ENCODE measurements at places on chromosomes 11 and 22.

DNA sequence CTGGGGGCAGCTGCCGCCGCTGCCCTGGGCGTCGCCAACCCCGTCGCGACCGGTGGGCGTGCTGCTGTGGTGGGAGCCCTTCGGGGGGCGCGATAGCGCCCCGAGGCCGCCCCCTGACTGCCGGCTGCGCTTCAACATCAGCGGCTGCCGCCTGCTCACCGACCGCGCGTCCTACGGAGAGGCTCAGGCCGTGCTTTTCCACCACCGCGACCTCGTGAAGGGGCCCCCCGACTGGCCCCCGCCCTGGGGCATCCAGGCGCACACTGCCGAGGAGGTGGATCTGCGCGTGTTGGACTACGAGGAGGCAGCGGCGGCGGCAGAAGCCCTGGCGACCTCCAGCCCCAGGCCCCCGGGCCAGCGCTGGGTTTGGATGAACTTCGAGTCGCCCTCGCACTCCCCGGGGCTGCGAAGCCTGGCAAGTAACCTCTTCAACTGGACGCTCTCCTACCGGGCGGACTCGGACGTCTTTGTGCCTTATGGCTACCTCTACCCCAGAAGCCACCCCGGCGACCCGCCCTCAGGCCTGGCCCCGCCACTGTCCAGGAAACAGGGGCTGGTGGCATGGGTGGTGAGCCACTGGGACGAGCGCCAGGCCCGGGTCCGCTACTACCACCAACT is 1.0 kb downstream of the FUT4 start:
- DNase-seq: no peak

- peak; percentile 10 for DNase-seq
These were observed 114.7 kb downstream of the CRYBB2 start for GRCh38 chr22:25334162-25334490.

GRCh38 chr11:94794287-94795168 is 26.4 kb downstream of the AMOTL1 start:
- DNase-seq: peak; percentile 88

DNA sequence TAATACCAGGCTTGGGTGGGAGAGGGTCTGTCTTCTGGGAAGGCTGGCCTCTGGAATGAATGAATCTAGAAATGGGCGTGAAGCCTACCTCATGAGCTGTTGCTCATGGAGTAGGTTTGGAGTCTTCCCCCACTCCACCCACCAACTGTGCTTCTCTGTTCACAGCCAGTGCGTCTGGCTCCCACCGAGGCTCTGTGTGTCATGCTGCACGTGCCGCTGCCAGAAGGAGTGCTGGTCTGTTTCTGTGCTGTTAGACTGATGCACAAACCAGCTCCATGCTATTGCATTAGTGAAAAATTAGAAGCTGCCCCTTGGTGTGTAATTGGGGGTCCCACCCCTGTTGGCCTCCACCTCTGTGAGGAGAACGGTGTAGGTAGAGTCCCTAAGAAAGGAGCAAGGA is 132.3 kb upstream of the PARVA start:
- DNase-seq: no peak

DNA sequence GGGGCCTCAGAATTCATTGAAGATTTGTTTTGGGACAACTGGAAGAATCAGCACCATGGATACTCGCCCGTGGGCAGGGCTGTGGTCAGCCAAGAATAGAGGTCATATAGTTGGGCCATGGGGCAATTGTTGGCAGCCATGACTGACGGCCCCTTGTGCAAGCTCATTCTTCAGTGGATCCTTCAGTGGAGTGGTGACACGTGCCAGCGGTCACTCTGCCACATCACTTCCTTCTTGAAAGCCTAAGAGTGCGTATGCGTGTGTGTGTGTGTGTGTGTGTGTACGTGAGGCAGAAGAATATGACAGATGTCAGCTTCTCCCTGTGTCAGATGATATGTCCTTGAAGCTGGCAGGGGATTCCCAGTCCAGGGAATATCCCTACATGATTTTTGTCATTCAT is 1.8 kb upstream of the IL18BP start:
- DNase-seq: no peak

- no peak for DNase-seq
These were observed 89.5 kb downstream of the KCNQ1 start for GRCh38 chr11:2534134-2534956.

DNA sequence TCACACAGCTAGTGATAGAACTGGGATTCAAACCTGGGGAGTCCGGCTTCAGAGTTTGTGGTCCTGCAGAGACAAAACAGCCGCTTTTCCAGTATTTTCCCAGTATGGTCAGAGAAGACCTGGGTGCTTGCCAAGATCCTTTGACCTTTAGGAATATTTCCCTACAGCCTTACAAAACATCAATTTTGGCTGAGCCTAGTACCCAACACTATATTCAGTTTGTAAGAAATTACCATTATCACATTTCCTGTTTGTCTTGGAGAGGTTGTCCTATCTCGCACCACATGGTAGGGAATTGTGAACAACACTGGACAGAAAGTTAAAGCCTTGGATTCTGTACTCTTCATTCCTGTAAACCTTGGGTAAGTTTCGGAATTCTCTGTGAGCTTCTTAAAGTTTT is 10.7 kb upstream of the NEU3 start:
- DNase-seq: no peak

GRCh38 chr22:25451480-25452114 is 112.9 kb upstream of the GRK3 start:
- DNase-seq: no peak

DNA sequence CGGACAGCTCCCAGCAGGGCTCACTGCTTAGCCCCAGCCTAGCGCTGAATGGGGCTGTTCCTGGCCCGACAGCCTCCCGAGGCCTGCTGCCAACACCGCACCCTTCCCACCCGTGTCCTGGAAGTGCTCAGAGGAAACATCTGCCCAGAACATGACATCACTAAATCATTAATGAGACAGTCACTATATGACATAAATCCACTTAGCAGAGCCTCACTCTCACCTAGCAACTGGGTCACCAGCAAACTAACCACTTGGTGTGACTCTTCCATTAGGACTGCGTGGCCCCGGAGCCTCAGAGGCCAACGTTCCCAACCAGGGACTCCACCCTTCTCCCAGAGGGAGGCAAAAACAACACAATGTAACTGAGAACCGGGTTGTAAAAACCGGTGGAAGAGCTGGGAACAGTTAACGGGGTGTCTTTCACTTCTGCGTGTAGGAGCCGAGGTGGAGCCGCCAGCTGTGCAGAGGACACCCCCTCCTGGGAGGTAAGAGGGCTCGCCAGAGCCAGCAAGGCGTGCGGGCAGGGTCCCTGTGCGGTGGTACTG is 21.4 kb upstream of the PACSIN2 start:
- DNase-seq: no peak

DNA sequence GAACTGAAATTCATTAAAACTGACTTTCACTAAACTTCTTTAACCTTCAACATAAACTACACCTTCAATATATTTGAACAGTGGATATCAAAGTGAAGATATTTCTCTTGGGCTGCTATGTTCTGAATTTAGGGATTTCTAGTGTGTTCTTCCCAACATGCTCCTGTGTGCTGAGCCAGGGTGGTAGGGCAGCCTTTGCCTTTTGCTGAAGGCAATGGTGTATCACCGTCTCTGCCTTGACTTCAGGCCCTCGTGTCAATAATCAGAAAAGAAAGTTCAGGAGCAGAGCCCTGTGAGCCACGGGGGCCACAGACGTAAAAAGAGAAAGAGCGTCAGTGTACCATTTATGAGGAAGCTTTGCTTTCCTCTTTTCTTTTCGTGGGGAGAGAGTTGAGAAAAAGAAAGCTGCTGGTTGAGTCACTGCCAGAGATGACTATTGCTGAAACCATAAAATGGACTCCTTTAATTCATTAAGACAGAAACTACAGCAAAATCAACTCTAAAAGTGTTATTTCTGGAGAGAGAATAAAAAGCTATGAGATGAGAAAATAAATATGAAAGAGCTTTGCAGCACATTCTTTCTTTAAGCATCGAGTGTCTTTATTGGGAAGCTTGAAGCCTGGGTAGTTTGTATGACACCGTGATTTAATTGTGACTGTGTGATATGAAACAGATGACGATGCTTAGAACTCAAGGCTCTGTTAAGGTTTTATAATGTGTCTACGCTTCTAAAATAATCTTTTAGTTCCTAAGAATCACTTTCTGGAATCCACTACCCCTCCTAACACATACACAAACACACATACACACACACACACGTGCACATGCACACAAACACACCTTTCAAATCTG is 271.8 kb upstream of the MTNR1B start:
- DNase-seq: no peak

DNA sequence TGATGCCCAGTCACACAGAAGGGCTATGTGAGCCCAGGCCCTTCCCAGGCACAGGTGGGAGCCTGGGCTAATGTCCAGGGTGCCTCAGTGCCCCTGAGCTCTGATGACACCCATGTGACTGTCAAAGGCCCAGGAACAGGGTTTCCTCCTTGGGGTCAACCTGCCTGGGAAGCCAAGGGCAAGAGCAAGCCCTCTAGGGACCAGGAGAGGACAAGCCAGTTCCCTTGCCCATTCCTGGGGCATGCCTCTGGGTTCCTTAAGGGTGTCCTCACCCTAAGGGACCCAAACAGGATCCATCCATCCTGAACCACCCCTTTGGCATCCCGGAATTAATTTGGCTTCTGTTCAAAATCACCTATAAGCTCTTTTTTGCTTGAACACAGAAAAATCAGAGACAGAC is 39.0 kb downstream of the PISD start:
- DNase-seq: no peak

DNA sequence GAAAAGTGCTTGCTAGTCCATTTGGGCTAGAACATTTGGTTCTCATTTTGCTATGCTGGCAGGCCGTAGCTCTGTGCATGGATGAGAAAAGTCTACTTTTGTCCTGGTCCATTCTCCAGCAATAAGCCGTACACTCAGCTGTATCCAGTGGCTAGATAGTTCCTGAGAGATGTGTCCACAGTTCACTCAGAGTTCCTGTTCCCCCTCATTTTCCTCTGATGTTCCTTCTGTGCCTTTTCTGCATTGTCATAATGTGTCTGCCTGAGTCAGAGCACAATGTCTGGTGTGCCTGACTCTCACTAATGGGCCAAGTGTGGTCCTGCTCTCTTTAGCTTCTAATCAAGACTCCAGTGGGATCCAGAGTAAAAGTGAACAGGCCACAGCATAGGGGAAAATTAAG is 215.7 kb upstream of the CTSC start:
- no peak for DNase-seq

Measured in HFF-Myc (cell line).